RWPE1 (cell line): ENCODE measurements at places on chromosomes 11 and 22.

DNA sequence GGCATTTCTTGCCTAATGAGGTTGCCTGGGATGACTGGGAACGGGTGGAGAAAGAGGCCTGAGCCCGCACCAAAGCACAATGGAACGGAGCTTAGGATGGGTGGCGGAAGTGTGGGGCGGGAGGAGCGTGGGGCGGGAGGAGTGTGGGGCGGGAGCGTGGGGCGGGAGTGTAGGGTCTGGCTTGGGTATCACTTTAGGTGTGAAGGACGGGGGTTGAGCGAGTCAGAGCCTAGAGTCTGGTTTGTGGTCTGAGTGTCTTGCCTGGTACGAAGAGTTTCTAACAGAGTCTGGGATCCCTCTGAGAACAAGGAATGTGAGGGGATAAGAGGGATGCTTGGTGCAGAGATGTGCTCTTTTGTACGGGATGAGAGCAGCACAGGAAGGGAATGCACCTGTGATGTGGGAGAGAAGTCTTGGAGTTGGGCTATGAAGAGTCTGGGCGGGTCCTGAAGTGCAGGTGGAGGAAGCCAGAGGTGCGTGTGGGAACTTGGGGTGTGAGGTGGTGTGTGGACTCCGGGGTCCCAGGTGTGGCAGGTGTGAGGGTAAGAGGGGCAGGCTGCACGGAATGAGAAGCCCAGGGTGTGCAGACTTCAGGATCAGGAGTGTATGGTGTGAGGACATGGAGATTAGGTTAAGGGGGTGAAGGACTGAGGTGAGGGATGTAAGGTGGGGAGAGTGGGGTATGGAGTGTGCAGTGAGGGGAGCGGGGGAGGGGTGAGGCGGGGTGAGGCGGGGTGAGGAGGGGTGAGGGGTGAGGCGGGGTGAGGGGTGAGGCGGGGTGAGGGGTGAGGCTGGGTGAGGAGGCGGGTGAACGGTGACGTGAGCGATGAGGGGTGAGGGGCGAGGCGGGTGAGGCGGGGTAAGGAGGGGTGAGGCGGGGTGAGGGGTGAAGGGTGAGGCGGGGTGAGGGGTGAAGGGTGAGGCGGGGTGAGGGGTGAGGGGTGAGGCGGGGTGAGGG is 1.0 kb downstream of the SYCE3 start:
- DNase-seq, result no peak

- no peak for DNase-seq
Observed at GRCh38 chr22:39356464-39356863, 6.7 kb downstream of the SYNGR1 start.

DNA sequence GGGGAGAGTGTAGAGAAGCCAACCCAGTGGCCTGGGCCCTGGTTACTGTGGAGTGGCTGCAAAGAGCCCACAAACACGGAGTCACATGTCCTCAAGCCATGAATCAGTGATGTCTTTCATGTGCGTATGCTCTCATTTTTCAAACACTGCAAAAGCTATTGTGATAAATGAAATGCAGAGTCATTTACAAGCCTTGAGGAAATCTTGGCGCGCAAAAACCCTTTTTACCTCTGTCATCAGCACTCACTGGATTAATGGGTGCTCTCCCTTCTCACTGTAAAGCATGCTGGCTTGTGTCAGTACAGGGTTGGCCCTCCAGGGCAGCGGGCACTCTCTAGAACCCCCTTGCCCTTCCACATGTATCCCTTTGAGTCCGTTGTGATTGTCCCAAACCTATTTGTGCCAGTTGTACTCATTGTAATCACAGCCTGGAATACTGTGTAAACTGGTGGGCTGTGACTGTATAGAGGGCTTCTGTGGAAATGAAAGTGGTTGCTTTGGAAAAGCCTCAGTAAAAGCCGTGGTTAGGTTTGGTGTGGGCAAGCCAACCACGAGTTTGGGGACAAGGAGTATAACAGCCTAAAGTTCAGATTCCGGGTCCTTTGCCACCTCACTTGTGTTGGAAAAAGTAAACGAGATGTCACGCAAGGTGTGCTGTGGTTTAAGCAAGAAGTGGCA is 10.4 kb downstream of the GNAZ start:
- DNase-seq, result no peak

- DNase-seq, result no peak
Observed at GRCh38 chr11:12813371-12814225, 139.4 kb downstream of the TEAD1 start.
